ENCODE measurements at places on chromosomes 3 and 15.

DNA sequence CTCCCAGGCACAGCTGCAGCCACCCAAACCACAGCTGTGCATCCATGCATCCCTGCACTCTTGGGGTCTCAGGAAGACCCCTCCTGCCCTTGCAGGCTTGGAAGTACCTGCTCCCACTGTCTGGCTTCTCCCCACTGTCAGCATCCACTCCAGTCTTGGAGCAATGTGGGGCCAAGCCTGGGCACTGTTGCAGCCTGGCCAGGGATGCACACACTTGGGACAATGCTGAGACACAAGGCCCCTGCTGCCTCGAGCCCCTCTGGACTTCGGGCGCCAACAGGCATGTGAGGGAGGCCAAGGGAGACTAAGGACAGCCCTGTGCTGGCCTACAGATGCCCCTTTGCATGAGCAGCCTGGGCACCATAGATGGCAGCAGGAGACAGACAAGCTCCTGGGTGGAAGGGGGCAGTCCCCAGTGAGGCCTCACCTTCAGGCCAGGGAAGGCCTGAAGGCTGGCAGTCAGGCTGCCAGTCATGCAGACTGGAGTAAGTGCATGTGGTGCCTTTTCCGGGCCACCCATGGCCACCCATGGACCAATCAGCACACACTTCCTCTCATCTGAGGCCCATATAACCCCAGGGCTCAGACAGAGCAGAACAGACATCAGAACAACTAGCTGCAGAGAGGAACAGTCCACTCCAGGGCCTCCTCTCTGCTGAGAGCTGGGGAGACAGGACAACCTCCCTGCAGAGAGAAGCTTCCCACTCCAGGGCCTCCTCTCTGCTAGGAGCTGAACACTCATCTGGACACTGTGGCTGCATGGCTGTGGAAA lies 219.0 kb downstream of the VGLL3 start:
- H3K27ac ChIP-seq, result no peak overlapping the region
- no peak for DNase-seq
- no peaks in the 10 kb centered on the region for H3K36me3 ChIP-seq
- H3K4me3 ChIP-seq, result no peak overlapping the region
- no peaks in the 10 kb centered on the region for H3K27me3 ChIP-seq
- H3K4me1 ChIP-seq, result no peaks in the 10 kb centered on the region

DNA sequence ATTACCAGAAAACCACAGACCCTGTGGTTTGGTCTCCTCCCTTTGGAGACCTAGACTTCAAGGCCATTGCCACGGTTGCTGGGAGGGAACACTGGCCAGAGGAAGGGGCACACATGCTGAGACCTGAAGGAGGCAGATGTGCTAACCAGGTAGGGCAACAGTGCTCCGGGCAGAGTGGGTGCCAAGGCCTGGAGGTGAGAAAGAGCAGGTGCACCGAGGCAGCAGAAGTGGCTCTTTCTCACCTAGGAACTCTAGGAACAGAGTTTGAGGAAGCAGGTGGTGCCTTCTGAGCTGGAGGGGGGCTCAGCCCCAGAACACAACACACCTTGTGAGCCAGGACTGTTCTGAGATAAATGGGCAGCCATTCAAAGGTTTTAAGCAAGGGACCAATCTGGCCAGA lies 106.1 kb downstream of the MEGF11 start:
- H3K36me3 ChIP-seq, result no peaks in the 10 kb centered on the region
- DNase-seq, result no peak
- no peak overlapping the region for H3K27ac ChIP-seq
- H3K4me3 ChIP-seq, result no peak overlapping the region
- H3K27me3 ChIP-seq, result peaks cover 8% of the 10 kb centered on the region

- H3K4me3 ChIP-seq, result no peak overlapping the region
- no peaks in the 10 kb centered on the region for H3K36me3 ChIP-seq
- H3K27me3 ChIP-seq, result no peaks in the 10 kb centered on the region
These were observed 48.3 kb downstream of the MITF start for GRCh38 chr3:69787436-69788168.

GRCh38 chr3:72100080-72100511 lies 315.1 kb upstream of the PROK2 start:
- H3K36me3 ChIP-seq, result no peaks in the 10 kb centered on the region
- peak overlapping the region; percentile 87 for H3K4me3 ChIP-seq
- H3K27me3 ChIP-seq, result no peaks in the 10 kb centered on the region
- H3K4me1 ChIP-seq, result peaks cover 62% of the 10 kb centered on the region
- DNase-seq, result no peak

- H3K4me1 ChIP-seq, result no peaks in the 10 kb centered on the region
- no peak overlapping the region for H3K4me3 ChIP-seq
- H3K27me3 ChIP-seq, result no peaks in the 10 kb centered on the region
- DNase-seq, result no peak
These were observed 5.3 kb downstream of the SH2D7 start for GRCh38 chr15:78097667-78098066.

- no peak overlapping the region for H3K4me3 ChIP-seq
- peaks cover 7% of the 10 kb centered on the region for H3K4me1 ChIP-seq
- no peaks in the 10 kb centered on the region for H3K27me3 ChIP-seq
- H3K36me3 ChIP-seq, result peaks cover 23% of the 10 kb centered on the region
- H3K27ac ChIP-seq, result no peak overlapping the region
These were observed 16.0 kb upstream of the GPR171 start for GRCh38 chr3:151219056-151219455.

GRCh38 chr3:149352556-149352955 lies 19.1 kb upstream of the TM4SF18 start:
- no peaks in the 10 kb centered on the region for H3K4me1 ChIP-seq
- no peak overlapping the region for H3K4me3 ChIP-seq
- H3K36me3 ChIP-seq, result no peaks in the 10 kb centered on the region
- H3K27ac ChIP-seq, result no peak overlapping the region

DNA sequence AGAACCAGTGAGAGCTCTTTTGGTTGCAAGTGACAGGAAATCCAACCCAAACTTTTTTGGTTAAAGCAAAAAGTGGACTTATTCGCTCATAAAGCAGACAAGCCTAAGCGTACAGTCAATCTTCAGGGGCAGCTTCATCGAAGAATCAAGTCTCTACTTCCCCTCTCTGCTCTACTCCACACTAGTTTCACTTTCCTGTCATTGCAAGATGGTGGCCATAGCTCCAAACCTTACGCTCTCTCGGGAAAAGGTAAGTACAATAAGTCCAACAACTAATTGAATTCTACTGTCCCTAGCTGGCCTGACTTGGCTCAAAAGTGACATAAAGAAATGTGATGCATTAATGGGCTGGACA lies 24.9 kb upstream of the ZNF710 start:
- no peaks in the 10 kb centered on the region for H3K27me3 ChIP-seq
- no peak overlapping the region for H3K4me3 ChIP-seq
- peaks cover 41% of the 10 kb centered on the region for H3K4me1 ChIP-seq
- peak overlapping the region; percentile 51 for H3K27ac ChIP-seq
- no peak for DNase-seq
- no peaks in the 10 kb centered on the region for H3K36me3 ChIP-seq

All from naive B cell (primary cell).